Tibial artery (tissue), 4 donors: ENCODE measurements at places on chromosomes 1 and 21.

- no peak for DNase-seq
Observed at GRCh38 chr1:190029441-190029840, 448.2 kb downstream of the BRINP3 start.

DNA sequence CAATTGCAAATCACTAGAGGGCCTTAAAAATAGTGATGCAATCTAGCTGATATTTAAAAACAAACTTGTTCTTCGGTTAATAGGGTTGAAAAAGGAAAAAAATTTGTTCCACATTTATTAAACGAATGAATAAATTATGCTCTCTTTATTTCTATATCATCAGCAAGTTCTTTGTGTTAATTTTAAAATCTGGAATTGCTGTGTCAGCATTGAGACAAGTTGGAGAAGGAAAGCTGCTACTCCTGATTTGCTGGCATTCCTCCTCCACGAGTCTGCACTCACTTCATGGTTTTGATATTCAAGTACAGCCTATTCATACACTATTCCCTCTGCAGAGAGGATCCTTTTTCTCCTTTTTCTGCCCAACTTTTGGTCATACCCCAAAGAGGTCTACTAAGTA is 117.6 kb downstream of the MRPL39 start:
- no peak for DNase-seq

GRCh38 chr1:188708795-188709535 is 1768.7 kb downstream of the BRINP3 start:
- no peak for DNase-seq

GRCh38 chr1:59204001-59204400 is 92.9 kb upstream of the FGGY start:
- DNase-seq, result peak; percentile 86

DNA sequence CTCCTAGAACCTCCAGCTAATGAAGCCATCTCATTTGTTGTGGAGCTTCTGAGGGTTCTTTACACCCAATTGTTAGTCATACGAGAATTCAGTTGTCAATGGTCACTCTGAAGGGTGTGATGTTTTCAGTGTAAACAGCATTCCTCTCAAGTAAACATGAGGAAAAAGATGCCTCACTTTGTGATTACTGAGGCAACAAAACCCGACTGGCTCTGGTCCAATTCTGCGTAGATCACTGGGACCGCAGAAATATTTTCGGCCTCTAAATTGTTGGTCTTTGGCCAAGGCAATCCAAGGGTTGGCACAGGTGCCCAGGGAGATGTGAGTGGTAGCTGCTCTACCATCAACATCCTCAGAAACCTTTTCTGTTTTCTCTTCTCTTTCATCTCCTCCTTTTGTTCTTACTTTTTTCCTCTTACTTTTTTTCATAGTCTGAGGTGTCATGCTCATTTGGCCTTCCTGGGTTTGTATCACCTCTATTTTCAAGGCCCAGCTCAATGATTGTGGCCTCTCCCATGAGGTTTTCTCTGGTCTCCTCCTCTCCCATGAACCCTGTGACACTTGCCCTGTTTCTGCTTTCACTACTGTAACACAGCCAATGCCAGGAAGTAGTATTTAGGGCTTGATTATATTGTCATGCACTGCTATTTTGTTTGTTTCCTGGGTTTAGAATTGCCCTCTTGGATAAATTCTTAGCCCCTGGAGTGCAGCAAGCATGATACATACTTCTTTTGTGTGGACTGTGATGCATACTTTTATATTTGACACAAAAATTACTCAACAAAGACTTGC is 221.9 kb downstream of the TNR start:
- no peak for DNase-seq

- no peak for DNase-seq
Observed at GRCh38 chr21:34796518-34797200, 127.9 kb downstream of the CLIC6 start.

GRCh38 chr1:231286603-231287002 is 45.6 kb downstream of the GNPAT start:
- no peak for DNase-seq

- DNase-seq, result no peak
Observed at GRCh38 chr1:175220853-175221556, 28.4 kb upstream of the KIAA0040 start.
